ENCODE measurements at places on chromosomes 1 and 21.

DNA sequence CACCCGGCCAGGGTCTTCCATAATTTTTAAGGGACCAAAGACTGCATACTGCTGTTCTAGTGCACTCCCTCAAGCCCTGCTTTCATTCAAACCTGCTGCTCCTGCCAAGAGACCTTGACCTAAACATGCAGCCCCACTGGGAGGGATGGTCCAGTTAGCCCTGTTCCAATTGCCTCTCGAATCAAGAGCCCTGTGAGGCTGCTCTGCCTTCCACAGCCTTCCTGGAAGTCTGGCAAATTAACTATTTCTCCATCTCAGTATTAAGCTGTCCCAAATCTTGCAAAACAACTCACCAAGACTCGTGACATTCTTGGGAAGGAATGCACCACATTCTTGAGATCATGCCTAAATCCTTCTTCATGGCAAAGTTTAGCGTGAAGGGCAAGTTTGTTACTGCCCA lies 231.3 kb downstream of the C1orf94 start:
- no peak for DNase-seq

DNA sequence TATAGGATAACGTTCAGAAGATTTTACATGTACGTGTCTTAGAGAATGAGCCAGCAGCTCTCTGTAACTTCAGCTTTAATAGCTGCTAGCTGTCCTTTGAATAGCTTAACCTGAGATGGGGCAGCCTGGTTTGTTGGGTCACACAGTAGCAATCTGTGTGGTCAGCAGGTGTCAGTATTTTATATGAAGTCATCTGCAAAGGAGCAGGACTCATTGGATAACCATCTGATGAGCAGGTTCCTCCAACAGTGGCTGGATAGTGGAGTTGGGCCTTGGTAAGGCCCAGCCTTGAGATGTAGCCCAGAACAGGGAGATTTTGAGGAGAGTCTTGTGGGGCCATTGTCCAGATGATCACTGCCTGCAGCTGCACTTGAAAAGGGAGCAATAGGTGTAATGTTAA lies 6.4 kb downstream of the GSTM5 start:
- peak; percentile 50 for DNase-seq

- no peak for DNase-seq
These were observed 114.9 kb downstream of the CASZ1 start for GRCh38 chr1:10681296-10682107.

DNA sequence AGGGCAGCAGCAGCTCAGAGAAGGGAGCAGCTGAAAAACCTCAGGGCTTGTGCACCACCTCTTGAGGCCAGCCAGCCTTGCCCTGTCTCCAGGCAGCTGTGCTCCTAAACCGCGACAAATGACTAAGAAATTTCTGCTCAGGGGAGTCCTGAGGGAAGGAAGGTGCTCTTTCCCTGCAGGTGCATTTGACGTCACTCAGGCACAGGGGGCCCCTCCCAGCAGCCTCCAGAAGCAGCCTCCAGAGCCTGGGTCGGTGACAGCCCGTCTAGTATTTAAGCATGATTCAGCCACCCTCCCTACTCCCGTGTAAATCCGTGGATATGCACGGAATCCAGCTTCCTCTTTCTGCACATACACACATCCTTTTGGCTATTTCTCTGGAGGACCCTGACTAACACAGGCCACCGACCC lies 560.5 kb downstream of the KIF26B start:
- peak; percentile 25 for DNase-seq

- no peak for DNase-seq
These were observed 162.9 kb upstream of the C1orf174 start for GRCh38 chr1:4062992-4063391.

DNA sequence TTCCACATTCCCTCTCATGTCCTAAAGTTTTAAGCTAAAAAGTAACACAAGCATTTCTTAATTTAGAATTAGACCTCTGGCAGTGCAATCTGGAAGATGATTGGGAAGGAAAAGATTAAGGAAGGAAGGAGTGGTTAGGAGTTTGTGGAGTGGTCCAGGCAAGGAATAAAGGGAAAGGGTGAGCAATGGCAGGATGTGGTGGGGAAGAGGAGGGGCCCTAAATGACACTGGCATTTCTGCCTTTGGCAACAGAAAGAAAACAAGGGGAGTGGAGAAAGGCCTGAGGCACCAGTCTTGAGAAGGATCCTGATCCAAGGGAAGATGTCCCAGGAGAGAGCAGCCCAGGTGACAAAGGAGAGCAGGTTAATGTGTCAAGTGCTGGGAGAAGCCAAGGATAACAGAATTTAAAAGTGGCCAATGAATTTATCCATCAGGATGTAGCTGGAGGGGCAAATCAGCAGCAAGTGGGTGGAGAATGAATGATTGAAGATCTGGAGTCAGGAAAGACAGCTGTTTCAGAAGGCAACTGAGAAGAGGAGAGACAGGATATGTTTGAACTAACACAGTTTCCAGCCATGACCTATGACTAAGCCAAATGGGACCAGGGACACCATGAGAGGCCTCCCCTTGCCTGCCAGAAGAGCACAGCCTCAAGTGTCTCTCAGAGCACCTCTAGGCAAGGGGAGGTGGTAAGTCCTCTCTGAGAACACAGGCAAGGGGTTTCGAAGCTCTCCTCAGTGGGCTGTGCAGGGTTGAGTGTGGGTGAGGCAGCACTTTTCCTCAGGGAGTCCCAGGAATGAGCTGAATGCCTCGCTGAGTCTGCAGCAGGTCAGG lies 20.9 kb upstream of the LY9 start:
- no peak for DNase-seq

- no peak for DNase-seq
These were observed 12.9 kb downstream of the PLEKHM2 start for GRCh38 chr1:15696956-15697521.

- no peak for DNase-seq
These were observed 18.0 kb downstream of the LTN1 start for GRCh38 chr21:28974531-28975227.
